ENCODE measurements at places on chromosomes 16 and 17.

DNA sequence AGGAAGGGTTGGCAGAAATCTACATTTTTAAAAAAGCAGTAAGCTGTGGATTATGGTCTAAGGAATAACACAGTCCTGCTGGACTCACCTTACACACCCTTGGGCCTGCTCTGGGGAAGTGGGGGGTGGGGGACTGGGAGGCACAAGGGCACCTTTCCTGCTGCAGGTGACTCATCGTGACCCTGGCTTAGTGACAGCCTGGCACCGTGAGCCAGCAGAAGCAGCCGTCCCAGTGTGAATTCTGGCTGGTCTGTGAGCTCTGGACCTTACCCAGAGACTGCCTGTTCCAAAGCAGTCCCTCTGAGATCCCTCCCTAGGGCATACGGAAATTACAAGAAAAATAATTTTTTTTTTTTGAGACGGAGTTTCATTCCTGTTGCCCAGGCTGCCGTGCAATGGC, 4.2 kb upstream of the CRK start:
- DNase-seq: no peak

- no peak for DNase-seq
These were observed 99.0 kb downstream of the MSI2 start for GRCh38 chr17:57355090-57355859.

DNA sequence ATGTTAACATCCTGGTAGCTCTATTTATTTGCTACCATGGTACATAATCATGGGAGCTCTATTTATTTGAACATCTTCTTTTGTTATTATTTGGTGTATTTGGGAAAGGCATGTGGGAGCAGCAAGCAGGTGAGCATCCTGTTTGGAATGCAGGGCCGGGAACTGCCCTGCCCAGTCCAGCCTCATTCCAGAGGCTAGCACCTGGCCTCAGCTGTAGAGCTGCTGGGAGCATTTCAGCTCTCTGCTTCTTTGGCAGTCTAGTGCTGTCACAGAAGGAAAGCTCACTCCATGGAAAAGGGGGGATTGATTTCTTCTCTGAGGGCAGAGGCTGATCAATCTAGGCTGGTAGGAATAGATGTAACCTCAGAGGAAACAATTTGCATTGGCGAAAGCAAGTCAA, 112.5 kb downstream of the WWOX start:
- no peak for DNase-seq

GRCh38 chr17:55215711-55216110, 49.0 kb upstream of the HLF start:
- DNase-seq: no peak

GRCh38 chr16:80144191-80144590, 396.6 kb upstream of the DYNLRB2 start:
- no peak for DNase-seq

GRCh38 chr17:74568106-74568873, 981 bp upstream of the CD300H start:
- no peak for DNase-seq

DNA sequence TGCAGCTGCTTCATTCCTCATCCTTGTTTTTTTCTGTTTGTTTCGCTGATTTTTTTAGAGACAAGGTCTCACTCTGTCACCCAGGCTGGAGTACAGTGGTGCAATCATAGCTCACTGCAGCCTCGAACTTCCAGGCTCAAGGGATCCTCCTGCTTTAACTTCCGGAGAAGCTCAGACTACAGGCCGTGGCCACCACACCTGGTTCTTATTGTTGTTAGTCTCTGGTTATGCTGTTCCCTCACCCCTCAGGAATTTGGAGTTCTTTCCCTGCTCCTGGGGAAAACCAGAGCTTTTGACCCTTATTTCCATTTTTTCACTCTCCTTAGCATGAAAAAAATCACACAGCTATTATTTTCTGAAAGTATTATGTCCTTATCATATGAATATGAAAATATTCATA, 1.8 kb downstream of the ODF4 start:
- no peak for DNase-seq

DNA sequence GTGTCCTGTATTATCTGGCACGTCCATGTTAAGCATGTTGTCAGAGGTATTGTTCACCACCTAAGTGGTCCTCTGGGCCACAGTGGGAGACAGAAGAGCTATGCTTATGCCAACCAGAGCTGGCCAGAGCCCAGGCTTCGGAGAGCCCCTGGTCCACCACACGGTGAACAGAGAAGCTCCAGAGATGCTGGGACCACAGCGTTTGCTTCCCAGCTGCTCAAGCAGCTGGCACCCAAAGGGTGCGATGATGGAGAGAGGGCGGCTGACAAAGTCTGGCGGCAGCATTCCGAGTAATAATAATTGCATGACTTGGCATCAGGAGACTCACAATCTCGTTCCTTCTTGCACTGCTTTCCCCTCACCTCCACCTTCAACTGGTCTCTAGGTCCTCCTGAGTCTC, 35.8 kb upstream of the RCVRN start:
- DNase-seq: no peak

- DNase-seq: no peak
These were observed 4.4 kb upstream of the SNX29 start for GRCh38 chr16:11972128-11972527.

DNA sequence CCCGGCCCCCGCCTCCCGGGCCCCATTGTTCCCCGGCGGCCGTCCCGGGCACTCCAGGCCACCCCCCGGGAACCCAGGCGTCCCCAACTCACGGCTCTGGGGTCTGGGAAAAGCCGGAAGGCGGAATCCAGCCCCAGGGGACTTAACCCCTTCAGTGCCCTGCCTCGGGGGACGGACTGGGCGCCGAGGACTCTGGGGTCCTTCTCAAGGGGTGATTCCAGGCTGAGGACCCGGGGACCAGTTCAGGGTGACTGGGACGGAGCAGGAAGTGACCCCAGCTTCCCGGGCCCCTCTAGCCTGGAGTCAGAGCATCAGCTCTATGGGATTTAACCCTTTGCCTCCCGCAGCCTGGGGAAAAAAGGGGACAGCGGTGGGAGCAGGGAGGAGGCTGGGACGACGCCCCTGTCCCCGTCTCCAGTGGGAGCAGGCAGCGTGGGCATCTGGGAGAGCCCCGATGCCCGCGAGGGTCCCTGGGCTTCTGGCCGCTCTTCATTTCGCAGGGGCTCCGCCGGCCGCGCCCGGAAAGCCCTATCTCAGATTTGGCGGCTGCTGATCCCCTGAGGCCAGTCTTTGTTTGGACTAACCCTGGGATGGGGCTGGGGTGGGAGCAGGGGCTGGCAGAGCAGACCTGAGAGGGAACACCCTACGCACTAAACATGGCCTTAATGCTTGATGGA, at the start of gene ZNF629:
Gene ZNF629 (minus strand): TSS at position 270 of the 677 bp plus-strand sequence. CDS start 2,723 bp downstream, outside the sequence.
- no peak for DNase-seq

DNA sequence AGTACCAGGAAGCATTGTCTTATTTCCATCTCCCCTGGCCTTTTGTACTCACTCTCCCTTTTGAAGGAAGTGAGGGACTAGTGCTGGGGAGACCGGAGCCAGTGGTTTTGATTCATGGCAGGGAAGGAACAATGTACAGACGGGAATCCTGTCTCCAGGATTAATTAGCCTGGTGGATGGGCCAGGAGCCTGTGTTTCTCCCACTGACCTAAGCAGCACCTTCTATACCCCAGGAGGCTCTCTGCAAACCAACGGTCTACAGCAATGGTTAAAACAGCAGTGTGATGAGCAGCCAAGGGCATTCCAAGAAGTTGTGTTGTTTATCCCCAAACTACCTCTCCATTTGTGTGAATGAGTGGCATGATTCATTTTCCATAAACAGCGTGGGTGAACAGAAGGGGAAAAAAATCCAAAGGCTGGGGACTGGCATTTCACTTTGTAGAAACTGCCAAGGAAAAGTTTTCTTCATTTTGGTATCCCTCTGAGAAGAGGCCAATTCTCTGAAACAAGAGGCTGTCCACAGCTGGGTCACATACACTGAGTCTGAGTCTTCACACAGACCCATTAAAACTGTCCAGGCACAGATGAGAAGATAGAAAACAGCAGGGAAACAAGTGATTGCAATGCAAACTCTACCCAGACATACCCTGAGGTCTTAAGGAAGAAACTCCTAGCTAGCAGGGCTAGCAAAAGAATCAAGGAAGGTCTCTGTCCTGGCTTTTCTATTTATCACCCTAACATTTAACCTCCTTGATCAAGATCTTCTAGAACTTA, 18.1 kb downstream of the ANKFN1 start:
- no peak for DNase-seq

- no peak for DNase-seq
These were observed 24.9 kb upstream of the ADAMTS18 start for GRCh38 chr16:77459534-77460254.

GRCh38 chr17:36888236-36888951, 48.9 kb upstream of the LHX1 start:
- no peak for DNase-seq

DNA sequence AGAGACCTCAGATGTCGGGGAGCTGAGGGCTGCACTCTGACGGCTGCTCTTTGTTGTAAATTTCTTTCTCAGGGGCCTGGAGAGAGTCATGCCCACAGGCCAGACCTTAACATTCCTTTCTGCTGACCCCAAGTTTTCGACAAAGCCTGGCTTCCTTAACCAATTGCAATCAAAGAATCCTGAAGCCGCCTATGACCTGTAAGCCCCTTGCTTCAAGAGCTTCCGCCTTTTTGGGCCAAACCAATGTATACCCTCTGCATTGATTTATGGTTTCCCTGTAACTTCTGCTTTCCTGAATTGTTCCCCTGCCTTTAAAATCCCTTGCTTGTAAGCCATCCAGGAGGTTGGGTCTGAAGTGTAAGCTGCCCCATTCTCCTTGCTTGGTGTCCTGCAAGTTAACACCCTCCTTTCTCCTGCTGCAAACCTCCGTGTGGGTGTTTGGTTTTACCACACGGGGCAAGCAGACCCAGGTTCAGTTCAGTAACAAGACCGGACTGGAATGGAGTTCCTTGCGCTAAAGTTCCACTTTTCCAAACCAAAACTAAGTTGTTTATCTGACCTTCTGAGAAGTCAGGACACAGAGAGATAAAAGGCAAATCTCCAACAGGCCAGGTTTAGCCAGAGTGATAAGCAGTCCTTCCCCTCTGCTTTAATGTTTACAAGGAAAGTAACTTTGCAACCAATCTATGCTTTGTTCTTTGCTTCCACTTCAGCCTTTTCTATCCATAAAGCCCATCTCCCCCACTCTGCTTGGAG, 141.6 kb downstream of the KCNJ12 start:
- DNase-seq: no peak

GRCh38 chr17:183021-183420, 1.6 kb upstream of the DOC2B start:
- DNase-seq: no peak

DNA sequence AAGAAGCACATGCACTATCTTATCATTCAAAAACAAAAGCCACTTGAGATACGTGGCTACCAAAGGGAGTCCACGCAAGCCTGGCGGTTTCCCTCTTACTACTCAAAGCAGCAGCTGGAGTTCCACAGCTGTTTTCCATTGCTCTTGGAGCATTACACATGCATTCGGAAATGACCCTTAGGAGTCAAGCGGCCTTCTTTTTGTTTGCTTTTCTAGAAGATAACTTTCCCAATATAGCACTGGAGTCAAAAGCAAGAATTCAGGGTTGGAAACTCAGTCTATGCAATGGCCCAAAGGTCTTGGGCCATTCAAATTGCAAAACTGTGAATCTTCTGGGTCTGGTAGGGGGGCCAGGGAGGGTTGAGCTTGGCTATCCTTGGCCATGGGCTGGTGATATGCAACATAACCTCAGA, 97.8 kb upstream of the MAF start:
- peak; percentile 5 for DNase-seq

DNA sequence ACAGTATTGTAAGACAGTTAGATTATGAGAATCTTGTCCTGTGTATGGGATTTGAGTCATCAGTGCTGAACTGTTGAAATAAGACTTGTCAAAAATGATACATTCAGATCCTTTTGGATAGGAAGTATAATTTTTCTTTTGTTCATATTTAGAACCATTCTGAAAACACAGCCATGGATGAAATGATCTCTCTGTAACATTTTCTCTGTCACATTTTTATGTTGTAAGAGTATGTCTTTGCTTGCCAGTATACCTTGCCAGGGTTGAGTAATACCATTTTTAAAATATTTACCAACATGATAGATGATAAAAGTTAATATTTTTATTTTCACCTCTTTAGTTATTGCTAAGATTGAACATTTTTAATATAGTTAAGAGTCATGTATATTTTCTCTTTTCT, 45.0 kb downstream of the NSRP1 start:
- no peak for DNase-seq

GRCh38 chr17:19943026-19943425, 34.6 kb downstream of the AKAP10 start:
- no peak for DNase-seq

DNA sequence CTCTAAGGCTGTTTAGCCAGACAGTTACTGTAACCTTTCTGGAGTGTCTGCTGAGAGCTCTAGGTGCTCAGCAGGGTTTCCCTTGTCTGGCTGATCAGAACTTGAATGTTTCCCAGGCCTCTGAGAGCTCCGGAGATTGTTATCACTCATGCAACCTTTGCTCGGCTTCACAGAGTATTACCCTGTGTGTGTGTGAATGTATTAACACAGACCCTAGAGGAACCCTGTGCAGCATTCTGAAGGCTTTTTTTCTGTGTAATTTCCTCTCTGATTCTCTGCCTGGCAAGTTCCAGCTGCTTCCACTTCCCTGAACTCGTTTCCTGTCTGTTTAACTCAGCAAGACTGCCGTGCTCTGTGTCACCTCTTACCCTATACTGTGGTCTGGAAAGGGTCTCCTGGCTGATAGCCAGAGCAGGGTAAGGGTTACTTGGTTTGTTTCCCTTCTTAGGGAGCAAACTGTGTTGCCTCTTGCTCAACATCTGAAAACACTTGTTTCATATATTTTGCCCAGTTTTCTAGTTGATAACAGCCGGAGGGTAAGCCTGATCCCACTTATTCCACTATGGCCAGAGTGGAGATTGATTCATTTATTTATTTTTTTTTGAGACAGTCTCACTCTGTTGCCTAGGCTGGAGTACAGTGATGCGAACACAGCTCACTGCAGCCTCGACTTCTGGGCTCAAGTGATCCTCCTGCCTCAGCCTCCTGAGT, 21.7 kb downstream of the PRMT7 start:
- no peak for DNase-seq

- no peak for DNase-seq
These were observed 49.4 kb downstream of the DUSP14 start for GRCh38 chr17:37538981-37539659.

GRCh38 chr16:2077016-2077415, 29.2 kb downstream of the TSC2 start:
- no peak for DNase-seq

- no peak for DNase-seq
These were observed 21.4 kb upstream of the NKD1 start for GRCh38 chr16:50526796-50527195.

DNA sequence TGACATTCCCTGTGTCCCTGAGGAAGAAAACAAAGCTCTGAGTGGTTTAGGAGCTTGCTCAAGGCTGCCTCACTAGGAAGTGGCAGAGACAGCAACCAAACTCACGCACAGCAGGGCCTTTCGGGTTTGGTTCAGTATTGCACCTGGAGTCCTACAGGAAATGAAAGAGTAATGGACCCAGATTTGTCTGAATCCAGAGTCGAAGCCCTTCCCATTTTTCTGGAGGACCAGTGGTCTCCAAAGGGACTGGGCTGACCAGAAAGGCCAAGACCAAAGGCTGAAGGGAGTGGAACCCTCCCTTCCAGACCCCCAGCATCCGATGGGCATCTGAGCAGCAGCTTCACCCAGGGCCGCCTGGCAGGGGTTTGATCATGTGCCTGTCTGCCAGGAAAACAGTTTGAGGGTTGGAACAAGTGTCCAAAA, 85.5 kb upstream of the RPL38 start:
- DNase-seq: no peak

GRCh38 chr17:50268026-50268425, 6.2 kb upstream of the TMEM92 start:
- DNase-seq: no peak

- DNase-seq: no peak
These were observed 142.9 kb upstream of the MYOCD start for GRCh38 chr17:12522743-12523183.

- no peak for DNase-seq
These were observed at the start of gene OR3A2 for GRCh38 chr17:3385869-3386816. OR3A2 (minus strand) TSS chr17:3386308.

All from fibroblast of the conjunctiva (primary cell).